Astrocyte (in vitro differentiated cells and primary cell): ENCODE measurements at places on chromosomes 12 and 14. TPM values are rescaled to one million over a fixed set of nuclear protein-coding genes. Genes with fewer than 3 reads are reported as not detected.

The EPYC gene
- total RNA-seq, result 0.26 and 0.39 TPM in 2 replicates

DNA sequence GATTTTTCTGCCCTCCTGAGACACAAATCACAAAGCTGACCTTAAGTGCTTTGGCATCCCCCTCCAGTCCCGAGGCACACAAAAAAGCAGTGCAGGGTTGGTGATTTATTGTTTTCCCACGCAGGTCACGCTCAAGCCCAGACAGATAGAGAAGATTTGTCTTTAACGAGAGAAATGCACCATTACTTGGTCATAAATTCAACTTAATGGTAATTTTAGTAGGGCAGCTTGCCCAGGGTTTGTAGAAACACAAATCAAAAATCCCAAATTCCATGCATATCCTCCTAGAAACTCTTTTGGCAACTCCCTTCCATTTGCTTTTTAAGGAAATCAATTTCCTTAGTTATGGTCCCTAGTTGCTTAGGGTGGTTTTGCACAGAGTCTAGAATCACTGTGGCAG, 132.6 kb downstream of the IGF1 start:
- DNase-seq, result no peak

The CCDC196 gene
- not detected in 2 replicates for total RNA-seq

DNA sequence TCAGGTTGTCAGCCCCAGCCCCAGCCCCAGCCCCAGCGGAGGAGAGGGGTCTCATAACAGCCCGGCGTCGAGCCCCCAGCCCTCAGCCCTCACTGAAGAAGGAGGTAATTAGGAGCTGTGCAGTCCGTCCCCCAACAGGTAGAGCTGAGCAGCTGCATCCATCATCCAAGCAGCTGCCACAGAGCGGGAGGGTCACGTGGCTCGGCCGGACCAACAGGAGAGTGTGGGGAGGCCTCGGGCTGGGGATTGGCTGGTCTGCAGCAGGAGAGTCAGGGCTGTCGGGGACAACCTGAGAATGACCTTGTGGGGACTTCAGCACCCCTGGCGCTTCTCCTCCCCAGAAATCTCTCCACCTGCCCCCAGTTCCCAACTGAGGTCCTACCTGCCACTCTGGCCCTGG, 29.6 kb downstream of the SMUG1 start:
- DNase-seq, result no peak

GRCh38 chr14:61488417-61489401, 167.3 kb downstream of the PRKCH start:
- no peak for DNase-seq

GRCh38 chr12:45315462-45315861, 99.6 kb downstream of the ANO6 start:
- DNase-seq, result no peak

The RTL1 gene
- 0.18 and 0.31 TPM in 2 replicates for total RNA-seq

DNA sequence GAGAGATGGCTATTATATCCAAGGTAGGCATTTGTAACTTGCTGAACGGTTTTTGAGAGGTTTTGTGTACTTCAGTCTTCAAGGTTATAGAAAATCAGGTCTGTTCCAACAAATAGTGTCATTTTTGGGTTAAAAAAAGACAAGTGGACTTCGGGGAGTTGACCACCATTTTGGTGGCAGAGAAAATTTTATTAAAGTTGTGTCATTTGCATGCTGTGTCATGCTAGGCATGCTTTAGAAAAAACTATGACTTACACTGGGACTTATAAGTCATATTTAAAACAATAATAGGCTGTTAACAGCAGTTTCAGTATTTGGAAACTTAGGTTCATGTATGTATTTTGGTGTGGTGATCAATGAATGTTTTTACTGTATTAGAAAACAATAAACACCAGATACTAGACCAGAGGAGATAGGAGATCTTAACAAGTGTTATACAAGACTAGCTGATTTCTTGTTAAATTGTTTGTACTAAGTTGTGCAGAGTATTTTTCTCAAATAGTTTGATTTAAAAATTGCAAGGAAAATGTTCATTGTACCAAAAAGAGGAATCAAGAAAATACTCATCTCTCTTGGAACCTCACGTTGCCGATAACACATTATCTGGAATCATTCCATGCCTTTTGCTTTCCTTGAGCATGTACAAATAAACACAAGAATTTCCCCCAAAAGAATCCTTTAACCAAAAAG, 1.4 kb downstream of the RAN start:
- no peak for DNase-seq

GRCh38 chr14:72970058-72970630, 43.9 kb downstream of the DCAF4 start:
- DNase-seq, result no peak

- no peak for DNase-seq
These were observed 5.7 kb downstream of the BEGAIN start for GRCh38 chr14:100581228-100582145.

DNA sequence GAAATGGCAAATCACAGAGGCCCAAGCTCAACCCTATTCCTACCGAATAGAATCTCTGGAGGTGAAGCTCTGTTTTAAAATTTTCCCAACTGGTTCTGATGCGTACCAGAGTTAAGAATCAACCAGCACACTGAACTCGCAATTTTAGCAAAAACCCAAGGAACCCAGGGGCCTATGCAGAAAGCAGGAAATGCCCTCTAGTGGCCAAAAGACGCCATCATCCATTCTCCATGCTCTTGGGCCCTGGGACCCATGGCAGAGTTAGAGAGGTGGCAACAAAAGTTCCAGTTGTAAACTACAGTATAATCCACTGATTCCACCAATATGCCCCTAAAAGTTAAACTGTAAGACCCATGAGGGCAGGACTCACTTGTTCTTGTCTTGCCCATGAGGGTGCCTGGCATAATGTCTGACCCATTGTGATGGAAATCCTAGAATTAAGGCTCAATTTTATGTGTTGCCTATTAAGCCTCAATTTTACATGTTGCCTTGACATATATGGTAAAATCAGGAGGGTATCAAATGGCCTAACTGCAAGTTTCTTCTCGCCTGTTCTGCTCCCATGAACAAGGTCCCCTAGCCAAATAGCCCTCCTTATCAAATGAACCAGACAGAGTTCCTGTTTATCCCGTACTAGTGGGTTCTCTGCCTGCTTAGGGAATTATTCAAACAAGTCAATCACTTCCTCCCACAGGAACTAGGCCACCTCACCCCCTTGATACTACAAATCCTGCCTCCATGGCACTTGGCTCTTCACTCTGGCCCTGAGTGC, 137.5 kb upstream of the CPM start:
- peak; percentile 34 for DNase-seq

DNA sequence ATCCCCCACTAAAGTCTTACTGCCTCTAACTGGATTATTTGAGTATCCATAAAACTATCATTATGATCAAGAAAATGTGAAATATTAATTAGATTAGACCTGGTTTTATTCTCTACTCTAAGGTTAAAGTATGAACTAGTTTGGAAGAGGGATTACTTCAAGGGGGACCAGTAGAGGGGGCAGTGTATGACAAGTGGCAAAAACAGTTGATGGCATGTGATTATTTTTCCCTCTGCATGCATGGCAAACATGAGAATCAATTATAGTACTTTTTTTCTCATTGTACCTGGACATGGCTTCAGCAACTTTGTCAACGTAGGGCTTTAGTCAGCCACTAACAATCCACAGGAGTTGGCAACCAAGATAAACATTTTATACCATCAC, 145.0 kb upstream of the SLC38A2 start:
- DNase-seq, result no peak

GRCh38 chr12:6229224-6230218, 29.3 kb downstream of the CD9 start:
- DNase-seq, result peak; percentile 97

The SIX6 gene
- total RNA-seq, result not detected in 2 replicates

The COL2A1 gene
- total RNA-seq, result 11.2 and 20.3 TPM in 2 replicates
